ENCODE measurements at places on chromosomes 12 and 14.

DNA sequence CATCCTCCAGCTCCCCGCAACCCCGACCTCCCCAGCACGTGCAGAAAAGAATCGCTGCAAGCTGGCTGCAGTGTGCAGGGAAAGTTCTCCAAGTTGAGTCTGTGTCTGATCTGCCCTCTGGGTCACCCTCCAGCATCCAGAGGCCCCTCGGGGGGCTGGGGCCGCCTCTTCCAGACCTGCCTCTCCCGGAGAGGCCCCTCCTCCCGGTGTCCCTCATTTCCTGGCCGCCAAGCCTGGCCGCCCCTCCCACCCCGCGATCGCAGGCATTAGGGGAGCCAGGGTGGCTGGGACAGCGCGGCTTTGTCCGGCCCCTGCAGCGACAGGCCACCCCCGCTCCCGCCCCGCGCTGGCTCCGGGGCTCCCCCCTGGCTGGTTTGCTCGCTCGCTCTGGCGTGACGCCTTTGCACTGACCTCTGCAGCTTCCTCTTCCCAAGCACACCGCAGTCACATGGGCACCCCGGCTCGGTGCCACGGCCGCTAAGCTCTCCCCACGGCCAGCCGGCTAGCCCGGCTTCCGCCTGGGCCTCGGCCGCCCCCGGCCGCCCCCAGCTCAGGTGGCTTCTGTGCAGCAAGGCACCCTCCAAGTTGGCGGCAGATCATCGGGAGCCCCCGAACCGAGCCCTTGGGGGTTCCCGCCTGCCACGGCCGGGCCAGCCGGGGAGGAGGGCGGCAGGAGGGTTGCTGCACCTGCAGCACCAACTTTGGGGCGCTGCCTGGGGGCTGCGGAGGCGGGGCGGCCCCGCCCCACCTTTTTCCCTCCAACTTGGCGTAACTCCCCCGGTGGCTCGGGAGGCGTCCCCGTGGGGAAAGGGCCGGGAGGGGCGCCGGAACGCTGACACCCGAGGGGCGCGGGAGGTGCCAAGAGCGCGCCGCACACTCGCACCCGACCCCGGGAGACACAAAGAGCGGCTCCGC lies 43.7 kb downstream of the KDM2B start:
- DNase-seq: peak; percentile 72

DNA sequence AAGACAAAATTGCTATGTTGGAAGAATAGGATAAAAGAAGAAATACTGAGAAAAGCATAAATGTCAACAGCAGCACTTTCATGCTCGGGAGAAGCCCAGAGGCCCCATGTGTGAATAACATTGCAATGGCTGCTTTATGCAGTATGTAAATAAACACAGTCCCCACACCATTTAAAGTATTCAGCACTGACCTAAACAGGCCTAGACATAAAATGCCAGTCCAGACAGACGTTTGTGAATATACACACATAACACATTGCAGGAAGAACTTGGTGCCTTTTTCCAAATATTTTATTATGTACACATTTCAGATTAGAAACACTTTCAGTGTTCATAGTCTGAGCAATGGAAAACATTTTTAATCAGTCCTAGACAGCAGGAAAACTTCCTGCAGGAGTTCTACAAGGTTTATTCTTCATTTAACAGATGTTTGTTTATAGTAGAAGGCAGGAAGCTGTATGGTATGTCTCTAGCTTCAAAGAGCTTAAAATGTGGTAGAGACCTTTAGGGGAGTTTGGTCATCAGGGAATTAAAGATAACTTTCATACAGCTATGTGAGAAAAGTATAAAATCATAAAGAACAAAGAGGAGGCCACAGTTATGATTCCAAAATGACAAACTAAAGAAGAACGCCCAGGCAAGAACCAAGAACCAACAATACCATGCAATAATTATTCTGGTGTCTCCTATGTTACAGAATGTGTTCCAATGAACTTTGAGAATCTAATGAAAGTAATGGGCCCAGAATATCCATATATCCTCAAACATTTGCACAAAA lies 30.6 kb upstream of the SLC38A2 start:
- DNase-seq: no peak

- no peak for DNase-seq
Observed at GRCh38 chr12:50390316-50390741, 6.1 kb downstream of the FAM186A start.

GRCh38 chr12:70962226-70962794 lies 41.8 kb upstream of the PTPRR start:
- DNase-seq: no peak

- DNase-seq: no peak
Observed at GRCh38 chr12:74889563-74890236, 319.9 kb downstream of the KCNC2 start.

GRCh38 chr12:108840605-108841332 lies 16.6 kb downstream of the SSH1 start:
- DNase-seq: no peak

DNA sequence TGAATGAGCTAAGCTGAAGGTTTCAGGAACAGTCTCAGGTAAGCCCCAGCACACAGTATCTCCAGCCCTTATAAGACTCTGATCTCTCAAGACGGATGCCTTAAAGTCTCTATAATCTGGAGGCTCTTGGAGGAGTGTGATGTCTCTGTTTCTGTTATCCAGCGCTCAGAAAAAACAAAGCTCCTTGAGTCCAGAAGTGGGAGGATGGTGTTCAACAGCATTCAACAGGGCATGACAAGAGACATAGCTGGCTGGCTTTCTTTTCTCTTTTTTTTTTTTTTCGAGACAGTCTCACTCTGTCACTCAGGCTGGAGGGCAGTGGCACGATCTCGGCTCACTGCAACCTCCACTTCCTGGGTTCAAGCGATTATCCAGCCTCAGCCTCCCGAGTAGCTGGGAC lies 31.6 kb upstream of the TESC start:
- no peak for DNase-seq

DNA sequence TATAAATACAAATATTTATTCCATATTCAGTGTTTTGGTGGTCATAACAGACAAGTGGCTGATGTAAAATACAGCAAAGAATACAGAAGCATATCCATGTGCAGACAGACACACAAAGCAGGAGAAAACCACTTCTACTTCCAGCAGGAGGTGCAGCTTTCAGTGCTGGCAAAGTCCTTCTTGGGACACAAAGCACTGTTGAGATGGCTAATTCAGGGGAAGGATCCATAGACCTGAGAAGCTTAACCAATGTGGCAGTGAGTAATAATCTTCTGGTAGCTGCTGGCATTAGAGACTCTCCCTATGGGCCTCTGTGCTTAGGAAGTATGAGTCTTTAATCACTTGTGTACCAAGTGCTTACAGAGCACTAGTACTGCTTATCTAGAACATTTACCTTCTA lies 26.8 kb downstream of the AMN1 start:
- no peak for DNase-seq

DNA sequence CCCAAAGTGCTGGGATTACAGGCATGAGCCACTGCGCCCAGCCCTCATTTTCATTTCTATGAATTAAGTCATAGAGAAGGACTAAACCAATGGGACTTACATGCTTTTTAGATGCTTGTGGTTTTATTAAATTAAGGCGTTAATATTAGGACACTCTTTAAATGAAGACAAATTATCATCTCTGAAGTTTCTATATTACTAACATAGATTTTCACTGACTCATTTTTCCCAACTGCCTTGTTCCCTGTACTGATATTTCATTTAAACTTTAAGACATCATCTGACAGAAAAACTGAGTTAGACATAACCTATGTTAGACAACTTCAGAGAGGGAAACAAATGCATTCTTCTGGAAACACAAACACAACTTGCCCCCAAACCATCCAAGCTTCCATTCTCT lies 99.8 kb downstream of the BTG1 start:
- no peak for DNase-seq

DNA sequence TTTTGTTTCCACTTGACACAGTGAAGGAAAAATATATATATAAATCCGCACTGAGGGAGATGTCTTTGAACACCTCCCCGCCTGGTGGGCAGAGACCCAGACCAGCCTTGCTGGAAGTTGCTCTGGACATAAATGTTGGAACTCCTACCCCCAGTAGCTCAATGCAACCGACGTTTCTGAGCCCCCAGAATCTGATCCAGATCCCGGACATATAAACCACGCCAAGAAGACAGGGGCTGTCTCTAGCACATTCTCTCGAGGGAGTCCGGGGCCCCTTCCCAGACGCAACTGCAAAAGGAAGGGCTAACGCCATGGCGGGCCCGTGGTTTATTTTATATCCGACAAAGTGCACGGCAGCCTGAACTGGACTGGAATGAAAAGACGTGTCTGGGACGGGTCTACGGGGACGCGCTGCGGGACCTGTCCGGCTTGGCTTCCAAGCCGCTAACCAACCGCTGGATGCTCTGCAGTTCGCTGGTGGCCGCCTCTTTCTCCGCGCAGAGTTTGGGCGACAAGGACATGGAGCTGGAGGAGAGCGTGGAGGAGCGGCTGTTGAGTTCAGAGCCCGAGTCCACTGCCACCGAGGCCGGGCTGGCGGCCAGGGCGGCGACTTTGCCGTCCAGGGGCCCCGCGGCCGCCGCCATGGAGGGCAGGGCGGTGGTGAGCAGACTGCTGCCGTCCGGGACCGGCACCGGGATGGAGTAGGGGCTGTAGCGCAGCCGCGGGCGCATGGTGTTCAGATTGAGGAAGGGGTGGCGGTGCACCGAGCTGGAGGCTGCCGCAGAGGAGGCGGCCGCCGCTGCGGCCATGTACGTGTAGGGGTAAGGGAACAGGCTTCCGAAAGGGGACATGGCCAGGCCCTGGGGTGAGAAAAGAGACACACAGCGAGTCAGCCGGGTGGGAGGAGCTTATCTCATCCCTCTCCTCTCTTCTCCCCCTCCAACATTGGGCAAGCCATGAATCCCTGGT lies 12.2 kb downstream of the TBX3 start:
- no peak for DNase-seq

DNA sequence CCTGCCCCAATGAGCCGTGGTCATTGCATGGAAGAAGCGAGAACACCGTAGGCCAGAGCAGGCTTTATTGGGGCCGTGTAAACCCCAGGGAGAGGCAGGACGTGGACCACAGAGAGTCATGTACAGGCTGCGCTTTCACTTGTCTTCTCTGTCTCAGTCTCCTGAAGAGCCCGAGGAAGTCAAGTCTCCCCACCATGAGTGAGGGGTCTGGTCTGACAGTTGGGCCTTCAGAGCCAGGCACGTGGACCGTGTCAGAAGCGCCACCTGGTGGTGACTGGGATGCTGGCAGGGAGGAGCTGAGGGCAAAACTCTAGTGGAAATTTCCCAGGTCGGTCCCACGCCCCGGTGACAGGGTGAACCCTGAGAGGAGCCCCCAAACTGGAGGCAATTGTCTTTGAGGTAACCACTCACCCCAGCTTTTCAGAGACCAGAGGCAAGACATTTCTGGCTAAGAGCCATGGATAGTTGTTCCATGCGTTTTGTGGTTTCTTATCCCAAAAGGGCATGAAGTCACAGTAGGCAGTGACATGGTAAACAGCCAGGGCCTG lies 17.4 kb downstream of the RPS6KL1 start:
- DNase-seq: peak; percentile 82

- no peak for DNase-seq
Observed at GRCh38 chr12:65501093-65501621, 222.7 kb downstream of the MSRB3 start.

DNA sequence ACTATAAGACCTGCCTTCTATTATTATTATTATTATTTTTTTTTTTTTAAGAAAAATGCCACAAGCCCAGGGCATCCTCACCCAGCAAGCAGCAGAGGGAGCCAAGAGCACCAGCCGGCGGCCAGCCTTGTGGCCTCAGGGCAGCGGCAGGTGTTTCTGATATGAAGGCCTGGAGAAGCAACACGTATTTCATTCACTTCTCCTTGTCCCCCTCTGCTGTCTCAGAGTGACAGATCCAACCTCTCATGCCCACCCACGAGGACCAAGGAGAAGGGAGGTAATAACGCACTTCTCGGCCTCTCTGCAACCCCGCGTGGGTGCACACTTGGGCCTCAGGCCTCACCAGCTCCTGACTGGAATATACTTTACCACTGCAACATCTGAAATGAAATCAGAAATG lies 25.4 kb downstream of the CDC42BPB start:
- no peak for DNase-seq

GRCh38 chr12:96448300-96448699 lies 41.1 kb upstream of the CFAP54 start:
- no peak for DNase-seq

DNA sequence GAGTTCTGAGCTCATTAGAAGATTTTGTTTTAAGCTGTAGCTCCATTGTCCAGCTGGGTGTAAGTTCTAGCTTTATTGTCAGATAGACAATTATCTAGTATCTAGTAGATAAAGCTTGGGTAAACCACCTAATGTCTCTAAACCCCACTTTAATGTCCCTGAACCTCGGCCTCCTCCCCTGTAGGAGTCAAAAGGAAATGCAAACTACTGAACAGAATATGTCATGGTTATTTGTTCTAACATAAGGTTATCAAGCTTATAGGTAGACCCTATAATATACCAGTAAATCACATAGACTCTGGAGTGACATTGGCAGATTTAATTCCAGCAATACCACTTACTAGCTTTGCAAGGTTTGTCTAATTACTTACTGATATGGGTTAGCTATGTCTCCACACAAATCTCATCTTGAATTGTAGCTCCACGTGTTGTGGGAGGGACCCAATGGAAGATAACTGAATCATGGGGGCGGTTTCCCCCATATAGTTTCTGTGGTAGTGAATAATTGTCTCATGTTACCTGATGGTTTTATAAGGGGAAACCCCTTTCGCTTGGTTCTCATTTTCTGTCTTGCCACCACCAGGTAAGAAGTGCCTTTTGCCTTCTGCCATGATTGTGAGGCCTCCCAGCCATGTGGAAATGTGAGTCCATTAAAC lies 29.4 kb downstream of the BCAT1 start:
- no peak for DNase-seq

DNA sequence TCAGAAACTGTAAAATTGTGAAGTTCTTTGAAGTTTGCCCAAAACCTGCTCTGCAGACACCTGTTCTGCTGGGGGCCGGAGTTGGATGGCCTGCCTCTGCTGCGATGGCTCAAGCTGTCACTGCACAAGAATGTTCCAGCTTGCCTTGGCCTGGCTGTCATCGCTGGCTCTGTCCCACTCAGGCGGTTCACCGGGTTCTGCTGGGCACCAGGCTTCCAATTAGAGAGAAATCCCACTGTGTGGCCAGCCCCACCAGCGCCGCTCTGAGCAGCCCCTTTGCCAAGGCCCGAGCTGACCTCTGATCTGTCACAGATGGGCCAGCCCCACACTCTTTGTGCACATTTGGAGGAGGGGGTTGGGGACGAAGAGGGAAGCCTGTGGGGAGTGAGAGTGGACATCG lies 71.7 kb upstream of the GPATCH2L start:
- no peak for DNase-seq

GRCh38 chr12:54021432-54022013 lies 6.7 kb upstream of the HOXC6 start:
- no peak for DNase-seq

GRCh38 chr14:95235351-95235750 lies 78.0 kb upstream of the DICER1 start:
- DNase-seq: no peak

DNA sequence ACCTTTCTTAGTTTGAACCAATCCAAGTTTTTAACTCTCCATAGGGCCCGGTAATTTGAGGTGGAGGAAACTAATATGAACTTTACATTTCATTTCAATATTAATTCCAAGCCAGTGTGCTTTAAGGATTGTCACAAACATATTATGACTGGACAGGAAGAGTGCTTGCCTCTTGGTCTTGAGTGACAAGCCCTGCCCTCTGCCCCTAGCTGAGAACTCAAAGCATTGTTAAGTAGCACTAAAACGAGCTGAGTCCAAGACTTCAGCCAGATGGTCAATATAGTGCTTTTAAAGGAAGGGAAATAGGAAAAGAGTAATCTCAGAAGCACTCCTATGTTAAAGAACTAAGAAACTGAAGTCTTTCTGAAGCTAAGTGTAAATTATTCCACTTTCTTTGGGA lies 17.1 kb downstream of the TRMT5 start:
- no peak for DNase-seq

GRCh38 chr12:8698132-8698851 lies 501 bp downstream of the RIMKLB start:
- peak; percentile 65 for DNase-seq

GRCh38 chr14:39762576-39763401 lies 330.6 kb upstream of the FBXO33 start:
- no peak for DNase-seq
